ENCODE measurements at places on chromosomes 2 and 18.

DNA sequence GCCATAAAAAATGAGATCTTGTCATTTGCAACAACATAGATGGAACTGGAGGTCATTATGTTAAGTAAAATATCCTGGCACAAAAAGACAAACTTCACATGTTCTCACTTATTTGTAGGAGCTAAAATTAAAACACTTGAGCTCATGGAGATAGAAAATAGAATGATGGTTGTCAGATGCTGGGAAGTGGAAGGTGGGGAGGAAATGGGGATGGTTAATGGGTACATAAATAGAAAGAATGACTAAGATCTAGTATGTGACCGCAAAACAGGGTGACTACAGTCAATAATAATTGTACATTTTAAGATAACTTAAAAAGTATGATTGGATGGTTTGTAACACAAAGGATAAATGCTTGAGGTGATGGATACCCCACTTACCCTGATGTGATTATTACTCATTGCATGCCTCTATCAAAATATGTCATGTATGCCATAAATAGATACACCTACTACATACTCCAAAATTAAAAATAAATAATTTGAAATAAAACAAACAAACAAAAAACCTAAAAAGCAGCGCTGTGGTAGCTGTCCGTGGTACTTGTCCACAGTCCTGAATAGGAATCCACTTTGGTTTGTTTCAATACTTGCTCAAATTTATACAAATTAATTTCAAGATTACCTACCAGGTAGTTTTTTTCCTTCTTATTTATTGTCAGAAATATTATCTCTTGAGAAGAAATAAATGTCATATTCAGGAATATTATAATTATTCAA lies 224.5 kb downstream of the DLGAP1 start:
- DNase-seq, result no peak

DNA sequence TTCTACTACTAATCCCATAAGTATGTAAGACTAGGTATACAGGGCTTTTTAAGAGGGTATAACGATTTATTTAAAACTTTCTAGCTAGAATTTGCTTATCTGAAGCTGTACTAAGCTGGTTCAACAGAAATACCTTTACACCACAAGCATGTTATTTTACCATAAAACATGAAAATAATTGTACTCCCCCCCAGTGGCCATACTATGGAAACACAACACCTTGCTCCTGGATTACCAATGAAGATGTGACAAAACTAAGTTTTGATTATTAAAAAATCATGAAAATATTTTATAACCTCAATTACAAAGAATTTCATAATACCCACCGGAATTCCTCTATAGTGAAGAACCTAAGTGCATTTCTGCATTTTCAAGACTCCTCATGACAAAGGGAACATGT lies 27.3 kb downstream of the LPIN2 start:
- no peak for DNase-seq

- no peak for DNase-seq
Observed at GRCh38 chr2:102410952-102411351, 12.0 kb upstream of the IL18RAP start.

GRCh38 chr2:66897181-66897580 lies 462.3 kb downstream of the MEIS1 start:
- DNase-seq, result no peak

DNA sequence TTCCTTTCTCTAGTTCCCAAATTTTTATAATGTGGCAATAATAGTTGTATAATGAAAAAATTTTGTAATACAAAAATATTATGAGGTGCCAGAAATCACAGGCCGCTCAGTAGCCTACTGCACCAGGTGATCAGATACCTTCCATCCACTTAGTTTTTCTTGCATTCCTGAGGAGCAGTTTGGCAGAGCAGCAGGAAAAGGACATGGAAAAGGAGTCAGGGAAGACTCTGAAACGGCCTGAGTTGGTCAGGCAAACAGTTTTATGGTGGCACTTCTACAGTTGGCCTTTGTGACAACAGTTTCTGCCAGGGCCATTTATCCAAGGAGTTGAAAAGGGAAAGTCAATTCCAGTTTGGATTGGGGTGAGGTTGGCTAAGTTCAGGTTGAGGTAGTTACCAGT lies 165.4 kb upstream of the ALPP start:
- DNase-seq, result no peak

GRCh38 chr2:132374961-132375360 lies 41.6 kb upstream of the GPR39 start:
- no peak for DNase-seq

- DNase-seq, result no peak
Observed at GRCh38 chr2:218566296-218566695, 1.9 kb downstream of the USP37 start.

- DNase-seq, result no peak
Observed at GRCh38 chr2:84202166-84202565, 256.9 kb downstream of the SUCLG1 start.

GRCh38 chr2:110157153-110157793 lies 41.7 kb upstream of the MALL start:
- DNase-seq, result no peak

DNA sequence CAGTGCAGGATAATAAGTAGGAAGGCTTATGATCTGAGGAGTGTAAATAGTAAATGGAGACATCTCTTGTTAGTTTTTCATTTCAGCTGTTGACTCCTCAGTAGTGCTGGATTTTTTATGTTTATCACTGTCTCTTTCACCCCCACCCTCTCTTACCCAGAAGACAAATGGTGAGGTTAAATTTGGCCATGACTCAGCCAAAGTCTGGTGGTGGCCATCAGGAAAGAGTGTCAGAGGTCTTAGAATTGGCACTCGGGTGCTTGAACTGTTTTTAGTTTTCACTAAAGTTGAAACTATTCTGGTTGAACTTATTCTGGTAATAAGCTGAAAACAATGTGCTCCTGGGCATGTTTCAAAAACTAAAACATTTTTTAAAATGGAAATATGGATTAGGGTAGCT lies 123.3 kb downstream of the FHOD3 start:
- DNase-seq, result no peak

- no peak for DNase-seq
Observed at GRCh38 chr18:3246635-3247239, 864 bp upstream of the MYL12A start.

DNA sequence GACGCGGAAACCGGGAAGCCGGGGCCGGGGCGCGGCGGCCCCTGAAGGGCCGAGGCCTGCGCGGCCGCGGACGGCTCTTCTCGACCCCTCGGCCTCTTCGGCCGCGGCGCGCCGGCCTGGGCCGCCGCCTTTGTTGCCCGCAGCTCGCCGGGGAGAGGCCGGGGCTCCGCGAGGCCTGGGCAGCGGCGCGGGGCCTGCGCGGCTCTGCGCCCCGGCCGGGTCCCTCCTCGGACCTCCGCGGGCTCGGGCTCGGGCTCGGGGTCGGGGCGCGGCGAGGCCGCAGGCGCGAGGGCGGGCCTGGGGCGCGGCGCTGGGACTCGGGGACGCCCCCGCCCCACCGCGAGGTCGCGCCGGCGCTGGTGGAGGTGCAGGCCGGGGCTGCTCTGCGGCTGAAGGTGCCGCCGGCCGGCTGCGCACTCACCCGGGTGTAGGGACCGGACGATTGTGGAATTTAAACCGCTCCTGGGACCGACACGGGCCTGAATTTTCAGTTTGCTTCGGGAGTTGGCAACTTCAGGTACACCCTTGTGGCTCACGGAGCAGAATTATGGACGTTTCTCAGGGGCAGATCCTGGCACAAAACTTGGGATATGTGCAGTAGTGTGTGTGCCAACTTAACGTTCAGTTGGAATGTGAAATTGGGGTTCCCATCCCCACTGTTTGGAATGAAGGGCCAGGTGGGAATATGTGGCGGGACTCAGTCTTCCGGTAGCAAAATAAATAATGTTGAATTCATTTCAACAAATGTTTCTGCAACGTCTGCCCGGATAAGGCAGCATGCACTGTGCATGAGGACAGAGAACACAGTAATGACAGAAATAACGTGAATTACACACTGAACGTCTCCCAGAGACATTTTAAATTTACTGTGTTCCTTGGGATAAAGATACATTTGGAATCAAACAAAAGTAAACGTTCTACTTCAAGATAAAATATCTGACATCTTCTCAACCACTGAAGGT lies 787 bp downstream of the SOCS6 start:
- DNase-seq, result no peak

- DNase-seq, result no peak
Observed at GRCh38 chr18:55018602-55019001, 59.3 kb upstream of the CCDC68 start.

Data from activated naive CD4-positive, alpha-beta T cell (primary cell).